ENCODE measurements at places on chromosomes 3 and 15. TPM values are rescaled to one million over a fixed set of nuclear protein-coding genes. Genes with fewer than 3 reads are reported as not detected.

MITF gene
- 4.3 TPM for total RNA-seq

LDHAL6B gene
- not detected for total RNA-seq

FAM81A gene
- total RNA-seq, result 2.4 TPM

ILDR1 gene
- total RNA-seq, result 0.25 TPM

TM4SF4 gene
- 2.7 TPM for total RNA-seq
